SJSA1 (cell line): ENCODE measurements at places on chromosomes 1 and 21. TPM values are rescaled to one million over a fixed set of nuclear protein-coding genes. Genes with fewer than 3 reads are reported as not detected.

GRCh38 chr1:23809751-23810171, 9.2 kb upstream of the GALE start:
- H3K36me3 ChIP-seq = peaks cover 10% of the 10 kb centered on the region
- H3K27me3 ChIP-seq = no peaks in the 10 kb centered on the region
- H3K27ac ChIP-seq = no peak overlapping the region
- no peaks in the 10 kb centered on the region for H3K4me1 ChIP-seq
- H3K4me3 ChIP-seq = no peak overlapping the region

C1orf115 gene
- 2.5 and 3.6 TPM in 2 replicates for total RNA-seq

FCRL5 gene
- not detected in 2 replicates for total RNA-seq

- H3K27ac ChIP-seq = no peak overlapping the region
- peak overlapping the region; percentile 77 for H3K4me3 ChIP-seq
- peaks cover 8% of the 10 kb centered on the region; the same call in 1 of the 2 replicates for H3K4me1 ChIP-seq
Measured at GRCh38 chr21:33490991-33491372, 534 bp downstream of the DNAJC28 start.

DNA sequence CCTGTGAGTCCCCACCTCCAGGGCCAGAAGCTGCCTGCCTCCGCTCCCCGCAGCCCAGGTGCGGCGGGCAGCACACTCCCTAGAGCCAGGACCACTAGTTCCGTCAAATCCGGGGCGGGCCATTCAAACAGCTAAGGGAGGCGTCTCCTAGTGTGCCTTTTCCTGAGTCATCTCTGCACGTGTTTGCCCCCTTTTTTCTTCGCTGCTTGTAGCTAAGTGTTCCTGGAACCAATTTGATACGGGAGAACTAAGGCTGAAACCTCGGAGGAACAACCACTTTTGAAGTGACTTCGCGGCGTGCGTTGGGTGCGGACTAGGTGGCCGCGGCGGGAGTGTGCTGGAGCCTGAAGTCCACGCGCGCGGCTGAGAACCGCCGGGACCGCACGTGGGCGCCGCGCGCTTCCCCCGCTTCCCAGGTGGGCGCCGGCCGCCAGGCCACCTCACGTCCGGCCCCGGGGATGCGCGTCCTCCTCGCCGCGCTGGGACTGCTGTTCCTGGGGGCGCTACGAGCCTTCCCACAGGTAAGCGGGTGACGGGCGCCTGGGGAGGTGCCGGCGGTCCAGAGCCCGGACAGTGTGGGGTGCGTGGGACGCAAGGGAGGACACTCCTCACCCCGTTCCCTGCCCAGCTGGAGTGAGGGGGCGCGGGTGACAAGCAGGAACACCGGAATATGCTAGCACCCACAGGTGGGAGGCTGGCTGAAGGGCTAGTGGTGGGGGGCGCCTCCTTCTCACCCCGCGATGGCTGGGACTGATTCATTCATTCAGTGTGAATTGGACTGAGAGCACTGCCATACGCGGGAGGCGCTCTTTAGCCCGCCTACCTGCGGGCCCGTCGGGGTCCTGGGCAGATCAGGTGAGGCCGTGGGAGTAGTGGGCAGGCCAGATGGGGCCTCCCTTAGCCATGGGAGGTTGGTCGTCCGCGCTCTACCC, at the start of gene TNFRSF8:
Gene TNFRSF8, plus strand, starts transcription at position 163 of the 932 bp plus-strand sequence. Its CDS starts 296 bp downstream, at position 459.
- H3K36me3 ChIP-seq = no peaks in the 10 kb centered on the region
- DNase-seq = no peak
- no peak within 1 kb of the TSS for H3K27ac ChIP-seq
- peaks cover 33% of the 10 kb centered on the region for H3K27me3 ChIP-seq
- no peaks in the 10 kb centered on the region for H3K4me1 ChIP-seq
- no peak within 1 kb of the TSS for H3K4me3 ChIP-seq

GRCh38 chr1:227315629-227316346, 2.5 kb downstream of the CDC42BPA start:
- H3K27me3 ChIP-seq = no peaks in the 10 kb centered on the region
- peak overlapping the region; percentile 93 for H3K4me3 ChIP-seq
- no peak for DNase-seq
- peaks cover 9% of the 10 kb centered on the region for H3K4me1 ChIP-seq
- peak overlapping the region; percentile 88; the same call in 1 of the 2 replicates for H3K27ac ChIP-seq
